Ascending aorta (tissue), 2 donors: ENCODE measurements at places on chromosomes 7 and 10. TPM values are rescaled to one million over a fixed set of nuclear protein-coding genes. Genes with fewer than 3 reads are reported as not detected.

The UTF1 gene
- not detected for total RNA-seq

The CDH23 gene
- 40.9 TPM for total RNA-seq

DNA sequence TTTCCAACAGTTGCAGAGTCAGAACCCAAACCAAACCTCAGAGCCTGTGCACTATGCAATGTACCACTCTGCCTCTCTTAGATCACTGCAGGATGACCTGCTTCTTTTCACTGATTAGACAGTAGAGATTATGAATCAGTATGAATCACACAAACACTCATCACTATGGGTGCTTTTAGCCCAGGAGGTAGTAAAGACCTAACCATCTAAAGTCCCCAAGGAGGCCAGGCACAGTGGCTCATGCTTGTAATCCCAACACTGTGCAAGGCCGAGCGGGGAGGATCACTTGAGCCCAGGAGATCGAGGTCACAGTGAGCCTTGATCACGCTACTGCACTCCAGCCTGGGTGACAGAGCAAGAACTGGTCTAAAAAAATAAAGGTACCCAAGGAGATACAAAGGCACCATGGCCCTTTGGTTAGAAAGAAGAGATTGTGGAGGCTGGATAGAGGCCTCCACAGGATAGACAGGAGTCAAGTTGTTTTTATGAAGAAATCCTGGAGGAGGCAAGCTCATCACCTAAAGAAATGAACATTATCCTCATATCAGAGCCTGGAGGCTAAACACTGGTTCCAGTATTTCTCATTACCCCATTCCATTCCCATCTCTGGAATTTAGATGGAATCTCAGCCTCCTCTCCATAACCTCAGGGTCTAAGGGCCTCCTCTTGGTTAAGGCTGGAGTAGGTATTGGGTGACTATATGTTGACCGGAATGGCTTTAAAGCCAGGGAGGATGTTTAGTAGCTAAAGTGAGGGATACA lies 12.9 kb downstream of the SEC31B start:
- DNase-seq: no peak

DNA sequence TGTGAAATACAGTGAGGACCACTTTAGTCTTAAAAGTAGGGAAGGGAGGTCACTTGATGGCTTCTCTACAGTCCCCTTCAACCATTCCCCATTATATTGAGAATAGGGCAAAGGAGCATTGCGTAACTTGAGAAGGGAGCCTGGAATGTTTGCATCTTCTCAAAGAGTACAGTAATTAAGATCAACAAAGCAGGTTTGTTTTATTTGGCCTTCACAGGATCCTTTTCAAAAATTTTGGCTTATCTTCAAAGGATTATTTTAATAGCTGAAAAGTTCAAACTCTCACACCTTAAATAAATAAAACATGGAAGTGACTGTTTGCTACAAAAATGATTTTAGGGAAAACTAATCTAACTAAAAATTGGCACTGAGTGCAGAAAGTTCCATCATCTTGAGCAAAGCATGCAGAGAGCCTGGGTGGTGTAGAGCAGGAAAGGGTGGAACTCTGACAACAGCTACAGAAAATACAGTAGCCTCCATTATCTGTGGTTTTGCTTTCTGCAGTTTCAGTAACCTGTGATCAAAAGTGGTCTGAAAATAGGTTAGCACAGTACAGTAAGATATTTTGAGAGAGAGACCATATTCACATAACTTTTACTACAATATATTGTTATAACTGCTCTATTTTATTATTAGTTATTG lies 214.0 kb downstream of the MDFIC start:
- no peak for DNase-seq

DNA sequence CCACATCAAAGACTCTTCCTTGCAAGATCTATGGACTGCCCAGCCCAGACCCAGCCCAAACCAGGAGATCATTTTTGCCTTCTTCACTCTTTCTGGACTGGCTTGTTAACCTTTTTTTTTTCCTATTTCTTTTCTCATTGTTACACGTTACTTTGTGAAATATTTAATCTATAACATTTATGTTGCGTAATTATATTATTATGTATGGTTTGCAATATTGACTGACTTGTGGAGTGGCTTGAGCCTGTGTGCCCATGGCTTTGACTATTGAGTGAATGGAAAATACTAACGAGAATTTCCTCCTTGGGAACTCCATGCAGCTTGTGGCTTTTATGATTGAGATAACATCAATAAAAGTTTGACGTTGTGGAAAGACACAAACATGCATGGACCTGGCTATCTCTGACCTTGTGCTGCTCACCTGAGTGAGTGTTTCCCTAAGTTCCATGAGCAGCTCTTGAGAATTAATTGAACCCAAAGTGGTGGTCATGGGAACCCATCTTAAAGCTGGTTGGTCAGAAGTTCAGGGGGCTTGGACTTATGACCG lies 1641.3 kb upstream of the LRRTM3 start:
- DNase-seq: no peak

The CLDN3 gene
- total RNA-seq: not detected

The HECW1 gene
- not detected for total RNA-seq

The PDE1C gene
- total RNA-seq: 1.4 TPM

DNA sequence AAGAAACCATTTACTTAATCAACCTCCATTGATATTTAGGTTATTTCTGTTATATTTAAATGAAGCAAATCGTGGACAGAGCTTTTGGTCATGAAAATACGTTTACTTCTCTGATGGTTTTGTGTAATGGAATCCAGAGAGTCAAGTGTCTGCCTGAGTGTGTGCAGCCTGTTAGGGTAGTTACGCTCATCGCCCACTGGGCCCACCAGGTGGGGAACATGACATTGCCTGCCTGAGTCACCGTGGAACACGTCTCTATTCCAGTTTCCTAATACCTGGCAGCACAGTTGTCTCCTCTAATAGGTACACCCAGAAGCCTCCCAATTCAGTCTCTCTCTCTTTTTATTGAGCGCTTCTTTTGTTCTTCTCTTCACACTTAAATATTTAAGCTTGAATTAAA lies 91.0 kb downstream of the ADCY1 start:
- no peak for DNase-seq

GRCh38 chr10:76111404-76111803 lies 680.0 kb downstream of the LRMDA start:
- DNase-seq: no peak

DNA sequence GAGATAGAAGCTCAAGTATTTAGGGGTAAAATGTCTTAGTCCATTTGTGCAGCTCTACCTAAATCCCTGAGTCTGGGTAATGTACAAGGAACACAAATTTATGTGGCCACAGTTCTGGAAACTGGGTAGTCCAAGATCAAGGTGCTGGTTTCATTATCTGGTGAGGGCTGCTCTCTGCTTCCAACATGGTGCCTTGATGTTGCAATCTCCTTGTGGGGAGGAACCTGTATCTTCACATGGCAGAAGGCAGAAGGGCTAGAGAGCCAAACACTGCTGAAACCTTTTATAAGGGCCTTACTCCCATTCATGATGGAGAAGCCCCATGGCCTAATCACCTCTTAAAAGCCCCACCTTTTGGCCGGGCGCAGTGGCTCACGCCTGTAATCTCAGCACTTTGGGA lies 8.7 kb upstream of the BAZ1B start:
- DNase-seq: no peak

DNA sequence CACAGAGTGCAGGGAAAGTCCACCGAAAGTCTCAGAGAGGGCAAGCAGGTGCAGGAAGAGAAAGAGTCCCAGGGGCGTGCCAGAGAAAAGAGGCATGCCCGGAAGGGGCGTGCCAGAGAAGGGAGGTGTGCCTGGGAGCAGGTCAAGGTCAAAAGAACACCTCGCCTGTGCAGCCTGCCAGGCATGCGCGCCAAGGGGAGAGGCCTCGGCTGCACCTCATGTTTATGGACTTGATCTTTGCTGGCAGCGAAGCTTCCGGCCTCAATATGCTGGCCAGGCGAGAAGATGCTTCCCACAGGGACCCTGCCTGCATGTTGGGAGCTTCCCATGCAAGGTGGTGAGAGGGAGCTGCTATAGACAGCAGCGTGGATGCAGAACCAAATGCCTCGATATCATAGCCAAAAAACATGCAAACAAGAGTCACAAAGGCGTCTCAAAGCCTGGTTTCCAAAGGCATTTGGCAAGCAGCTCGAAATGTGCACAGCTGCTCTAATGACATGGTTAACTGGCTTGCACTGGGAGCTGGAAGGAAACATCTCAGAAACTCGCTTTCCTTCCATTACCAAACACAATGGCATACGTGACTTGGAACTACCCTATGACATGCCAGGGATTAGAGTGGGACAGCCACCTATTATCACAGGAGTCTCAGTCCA lies 192.5 kb upstream of the PPP2R2D start:
- DNase-seq: no peak

DNA sequence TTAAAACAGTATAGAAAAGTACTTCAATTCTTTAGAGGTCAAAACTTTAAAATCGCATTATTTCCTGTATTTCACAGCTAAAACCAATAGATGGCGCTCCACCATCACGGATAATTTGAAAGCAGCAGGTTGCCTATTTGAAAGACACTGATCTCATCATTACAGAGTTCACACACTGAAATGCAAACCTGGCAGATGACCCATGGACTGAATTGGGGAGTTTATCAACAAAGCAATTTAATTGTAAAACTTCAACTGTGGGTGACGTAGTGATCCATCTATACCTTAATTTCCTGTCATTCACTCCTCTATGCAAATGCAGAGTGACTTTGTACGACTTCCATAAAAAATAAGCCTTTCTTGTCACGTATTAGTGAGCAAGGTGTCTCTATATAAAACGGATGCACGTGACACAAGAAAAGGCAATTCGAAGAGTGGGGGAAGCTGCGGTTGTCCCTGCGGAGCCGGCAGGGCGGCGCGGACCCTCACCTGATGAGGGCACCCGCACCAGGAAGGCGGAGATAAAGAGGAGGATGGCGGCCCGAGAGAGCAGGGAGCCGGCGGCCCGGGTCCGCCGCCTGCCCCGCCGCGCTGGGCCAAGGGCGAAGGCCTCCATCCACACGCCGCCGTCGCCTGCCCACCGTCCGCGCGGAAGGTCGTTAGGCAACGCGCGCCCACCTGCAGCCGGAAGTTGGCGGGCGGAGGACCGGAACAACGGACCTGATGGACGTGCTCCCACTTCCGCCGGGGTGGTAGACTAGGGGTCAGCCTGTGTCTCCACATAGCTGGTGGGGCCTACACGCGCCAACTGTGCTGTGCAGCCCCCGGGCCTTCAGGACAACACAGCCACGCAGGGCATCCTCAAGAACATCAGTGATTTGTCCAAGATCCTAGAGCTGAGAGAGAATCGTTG lies at the start of gene ZPBP:
Gene ZPBP, minus strand, starts transcription at position 668 of the 913 bp plus-strand sequence. Its CDS starts 52 bp downstream, at position 616.
- no peak for DNase-seq
